ACHN (cell line): ENCODE measurements at places on chromosomes 1 and 21.

GRCh38 chr1:9827558-9828185 lies 3.9 kb upstream of the CLSTN1 start:
- peak; percentile 18 for DNase-seq

DNA sequence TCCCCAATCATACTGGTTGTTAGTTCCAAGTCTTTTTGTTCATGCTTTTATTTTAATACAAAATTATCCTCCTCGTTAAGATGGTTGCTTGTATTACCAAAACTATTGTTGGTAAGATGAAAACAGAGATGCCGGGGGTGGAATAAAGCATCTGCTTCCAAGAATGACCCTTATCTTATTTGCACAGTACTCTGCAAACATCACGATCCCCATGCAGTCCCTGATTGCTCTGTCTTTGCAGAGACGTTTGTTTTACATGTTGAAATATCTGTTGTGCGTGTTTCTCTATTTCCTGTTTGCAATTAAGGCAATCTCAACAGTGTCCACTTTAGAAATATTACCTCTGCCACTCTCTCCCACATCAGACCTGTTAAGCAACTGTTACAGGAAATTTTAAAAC lies 141.3 kb upstream of the NCAM2 start:
- DNase-seq: no peak

DNA sequence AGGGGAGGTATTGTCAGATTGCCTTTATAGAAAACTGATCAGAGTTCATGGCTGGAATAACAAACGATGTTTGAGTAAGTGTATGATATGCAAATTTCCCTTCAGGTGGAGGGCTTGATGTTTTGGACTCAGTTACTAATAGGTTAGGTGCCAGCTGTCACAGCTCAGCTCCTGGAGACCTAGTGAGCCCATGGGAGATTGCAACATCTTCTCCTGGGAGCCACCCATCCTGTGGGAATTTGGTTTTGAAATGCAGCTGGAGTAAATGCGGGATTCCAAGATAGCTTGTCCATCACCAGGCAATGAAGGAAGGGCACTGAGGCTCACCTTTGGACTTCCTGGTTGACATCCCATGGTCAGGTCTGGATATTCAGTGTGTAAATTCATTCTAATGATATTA lies 211.4 kb upstream of the NRIP1 start:
- DNase-seq: no peak

- no peak for DNase-seq
Observed at GRCh38 chr1:28822799-28823198, 10.8 kb downstream of the OPRD1 start.

DNA sequence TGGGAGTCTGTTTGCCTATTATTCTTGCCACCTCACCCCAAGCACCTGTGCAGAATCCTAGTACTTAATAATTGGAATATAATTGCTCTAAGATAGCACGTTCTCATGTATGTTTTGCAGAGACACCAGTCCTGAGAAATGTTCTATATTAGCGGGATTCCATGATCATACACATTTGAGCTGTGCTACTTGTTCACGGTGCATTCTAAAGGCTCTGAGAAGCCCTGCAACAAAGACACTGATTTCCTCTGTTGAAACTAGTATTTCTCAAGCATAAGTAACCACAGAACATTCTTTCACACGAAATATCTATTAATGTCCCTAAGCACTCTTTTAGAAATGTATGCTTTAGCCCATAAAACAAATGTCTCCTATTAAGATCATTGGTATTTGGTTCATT lies 109.4 kb downstream of the BARHL2 start:
- DNase-seq: no peak

GRCh38 chr1:230702934-230703678 lies 10.8 kb downstream of the AGT start:
- no peak for DNase-seq

GRCh38 chr1:156914440-156914856 lies 6.0 kb upstream of the LRRC71 start:
- no peak for DNase-seq

- peak; percentile 38 for DNase-seq
Observed at GRCh38 chr1:38246955-38247952, 200.7 kb upstream of the POU3F1 start.
